ENCODE measurements at places on chromosomes 11 and 22. TPM values are rescaled to one million over a fixed set of nuclear protein-coding genes. Genes with fewer than 3 reads are reported as not detected.

DNA sequence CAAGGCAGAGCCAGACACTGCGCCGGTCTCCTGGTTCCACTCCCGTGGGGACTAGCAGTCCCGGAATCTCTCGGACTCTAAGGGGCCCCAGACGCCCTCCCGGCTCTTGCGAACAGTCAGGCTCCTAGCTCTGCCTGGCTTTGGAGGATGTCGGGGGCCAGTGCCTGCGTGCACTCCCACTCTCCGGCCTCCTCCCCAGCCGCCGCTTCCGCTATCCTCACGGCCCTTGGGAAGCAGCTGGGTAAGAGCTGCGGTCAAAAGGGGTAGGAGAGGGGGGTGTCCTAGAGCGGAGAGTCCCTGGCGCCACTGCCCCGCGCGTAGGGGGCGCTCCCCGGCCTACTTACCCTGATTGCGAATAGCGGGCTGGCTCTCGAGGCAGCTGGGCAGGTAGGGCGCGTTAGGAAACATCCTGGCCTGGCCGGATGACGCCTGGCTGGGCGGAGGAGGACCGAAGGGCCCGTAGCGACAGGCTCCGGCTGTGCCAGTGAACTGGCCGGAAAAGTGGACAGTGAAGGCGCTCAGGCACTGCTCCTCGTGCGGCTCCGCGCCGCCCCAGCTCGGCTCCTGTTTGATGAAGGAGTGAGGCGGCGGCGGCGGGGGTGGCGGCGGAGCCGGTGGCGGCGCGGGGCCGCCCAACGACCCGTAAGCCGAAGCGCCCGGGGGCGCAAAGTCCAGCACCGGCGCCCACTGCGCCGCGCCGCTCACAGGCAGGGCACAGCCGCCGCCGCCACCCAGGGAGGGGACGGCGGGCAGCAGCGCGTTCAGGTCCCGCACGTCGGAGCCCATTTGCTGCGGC, 785 bp downstream of the WT1 start:
- no peak overlapping the region for H3K4me3 ChIP-seq
- H3K27ac ChIP-seq = no peak overlapping the region
- H3K27me3 ChIP-seq = peaks cover 11% of the 10 kb centered on the region
- no peaks in the 10 kb centered on the region for H3K4me1 ChIP-seq
- DNase-seq = no peak

GRCh38 chr22:50303515-50303847, 4.0 kb downstream of the PLXNB2 start:
- no peaks in the 10 kb centered on the region for H3K27me3 ChIP-seq
- no peak overlapping the region for H3K4me3 ChIP-seq
- H3K27ac ChIP-seq = no peak overlapping the region
- no peaks in the 10 kb centered on the region for H3K36me3 ChIP-seq

DNA sequence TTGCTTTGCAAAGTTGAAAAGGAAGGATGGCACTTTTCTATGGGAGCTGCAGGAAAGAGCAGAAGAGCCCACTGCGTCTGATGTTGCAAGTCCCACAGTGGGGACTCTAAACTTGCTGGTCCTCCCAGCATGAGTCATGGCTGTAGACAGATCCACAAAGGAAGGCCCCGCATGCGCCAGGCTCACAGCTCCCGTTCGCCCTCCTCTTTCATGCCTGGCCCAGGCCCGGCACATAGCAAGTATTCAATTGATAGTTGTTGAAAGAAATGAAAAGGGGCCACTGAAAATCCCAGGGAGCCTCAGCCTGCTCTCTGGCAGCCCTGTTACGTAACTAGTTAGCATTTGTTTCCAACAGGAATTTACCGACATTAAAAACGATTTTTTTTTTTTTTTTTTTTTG, 18.9 kb downstream of the AP1B1 start:
- H3K27me3 ChIP-seq = no peaks in the 10 kb centered on the region
- no peak for DNase-seq
- H3K4me1 ChIP-seq = no peaks in the 10 kb centered on the region
- H3K36me3 ChIP-seq = no peaks in the 10 kb centered on the region
- no peak overlapping the region for H3K4me3 ChIP-seq

The C1QTNF4 gene
- 1.2 TPM for total RNA-seq

- H3K4me1 ChIP-seq = no peaks in the 10 kb centered on the region
- H3K36me3 ChIP-seq = no peaks in the 10 kb centered on the region
- H3K27ac ChIP-seq = no peak overlapping the region
- H3K4me3 ChIP-seq = no peak overlapping the region
These were observed 60.2 kb upstream of the EMID1 start for GRCh38 chr22:29145321-29146072.

DNA sequence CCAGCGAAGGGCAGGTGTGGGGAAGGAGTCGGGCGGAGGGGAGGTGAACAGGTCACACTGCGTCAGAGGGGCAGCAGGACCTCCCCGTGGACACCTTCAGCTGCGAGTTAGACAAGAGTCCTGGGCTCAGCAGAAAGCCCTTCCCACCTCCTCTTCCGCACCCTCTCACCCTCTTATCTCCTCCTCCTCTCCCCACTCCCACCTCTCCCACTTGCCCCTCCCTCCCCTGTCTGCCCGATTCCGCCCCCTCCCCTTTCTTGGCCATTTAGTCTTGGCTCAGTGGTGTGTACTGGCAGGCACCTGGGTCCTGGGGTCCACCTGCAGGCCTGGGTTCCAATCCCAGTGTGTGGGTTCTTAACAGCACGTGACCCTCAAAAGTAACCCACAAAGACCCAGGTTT, 37.2 kb downstream of the CYTH4 start:
- H3K27me3 ChIP-seq = no peaks in the 10 kb centered on the region
- no peaks in the 10 kb centered on the region for H3K36me3 ChIP-seq
- H3K4me1 ChIP-seq = peaks cover 19% of the 10 kb centered on the region
- H3K27ac ChIP-seq = no peak overlapping the region
- H3K4me3 ChIP-seq = no peak overlapping the region
- no peak for DNase-seq

The PHF21B gene
- not detected for total RNA-seq

The CNGA4 gene
- 0.32 TPM for total RNA-seq

DNA sequence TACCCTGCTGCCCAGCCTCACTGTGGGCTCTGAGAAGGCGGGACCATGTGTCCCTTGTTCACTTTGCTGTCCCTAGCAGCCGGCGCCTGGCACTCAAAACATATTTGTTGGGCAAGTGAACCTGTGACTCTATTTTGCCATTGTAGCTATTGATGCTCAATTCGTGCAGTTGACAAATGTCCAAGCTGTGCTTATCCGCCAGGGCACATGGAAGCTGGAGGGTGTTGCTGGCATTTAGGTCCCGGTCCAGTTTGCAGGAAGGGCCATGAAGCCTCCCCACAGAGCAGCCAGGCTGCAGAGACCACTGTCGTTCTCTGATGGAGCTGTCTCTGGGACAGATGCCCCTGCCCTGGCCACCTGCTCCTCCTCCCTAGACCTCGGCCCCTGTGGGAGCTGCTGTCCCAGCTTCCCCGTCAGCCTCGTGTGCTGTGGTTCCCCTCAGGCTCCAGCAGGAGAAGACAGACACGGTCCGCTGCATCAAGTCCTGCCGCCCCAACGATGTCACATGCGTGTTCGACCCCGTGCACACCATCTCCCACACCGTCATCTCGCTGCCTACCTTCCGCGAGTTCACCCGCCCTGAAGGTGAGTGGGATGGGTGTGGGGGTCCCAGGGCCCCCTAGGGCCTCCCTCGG, 71.5 kb downstream of the FBLN1 start:
- H3K27me3 ChIP-seq = no peaks in the 10 kb centered on the region
- no peak for DNase-seq
- no peak overlapping the region for H3K4me3 ChIP-seq
- H3K4me1 ChIP-seq = no peaks in the 10 kb centered on the region
- H3K27ac ChIP-seq = no peak overlapping the region

The ARHGAP42 gene
- total RNA-seq = 0.05 TPM

DNA sequence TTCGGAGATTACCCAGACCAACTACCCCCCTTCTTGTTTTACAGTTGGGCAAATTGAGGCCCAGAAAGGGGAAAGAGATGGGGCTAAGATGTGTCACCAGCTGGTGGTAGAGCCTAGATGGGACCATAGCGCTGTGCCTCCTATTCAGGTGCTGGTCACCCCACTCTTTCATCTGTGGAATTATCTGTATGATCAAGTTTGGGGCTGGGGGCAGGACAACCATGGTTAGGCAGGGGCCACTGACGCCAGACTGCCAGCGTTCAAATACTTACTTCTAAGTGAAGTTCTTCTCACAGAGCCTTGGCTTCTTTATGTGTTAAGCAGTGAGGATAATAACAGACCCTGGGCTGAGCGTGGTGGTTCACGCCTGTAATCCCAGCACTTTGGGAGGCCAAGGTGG, 55.9 kb downstream of the IGLL1 start:
- peaks cover 5% of the 10 kb centered on the region for H3K4me1 ChIP-seq
- no peaks in the 10 kb centered on the region for H3K27me3 ChIP-seq
- DNase-seq = no peak
- H3K36me3 ChIP-seq = no peaks in the 10 kb centered on the region
- no peak overlapping the region for H3K27ac ChIP-seq
- H3K4me3 ChIP-seq = no peak overlapping the region

GRCh38 chr11:80562523-80563125, 1121.8 kb upstream of the TENM4 start:
- no peaks in the 10 kb centered on the region for H3K4me1 ChIP-seq
- no peaks in the 10 kb centered on the region for H3K27me3 ChIP-seq
- H3K27ac ChIP-seq = no peak overlapping the region
- H3K4me3 ChIP-seq = no peak overlapping the region

DNA sequence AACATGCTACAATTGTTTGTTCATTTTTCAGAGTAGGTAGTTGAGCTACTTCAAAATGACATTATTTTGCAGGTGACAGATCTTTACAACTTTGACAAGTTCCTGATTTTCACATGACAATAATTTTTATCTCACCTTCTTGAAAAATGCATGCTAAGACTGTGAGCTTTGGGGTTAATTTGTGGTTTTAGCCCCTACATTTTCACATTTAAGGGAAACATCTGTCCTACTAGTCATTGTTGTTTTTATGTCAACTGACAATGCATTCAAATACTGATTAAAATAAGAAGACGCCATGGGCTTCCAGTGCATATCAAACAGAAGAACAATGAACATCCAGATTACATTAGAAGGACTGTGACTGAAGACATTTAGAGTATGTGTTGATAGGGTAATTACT, 1470.8 kb upstream of the TENM4 start:
- no peaks in the 10 kb centered on the region for H3K27me3 ChIP-seq
- no peak overlapping the region for H3K4me3 ChIP-seq
- H3K27ac ChIP-seq = no peak overlapping the region
- no peaks in the 10 kb centered on the region for H3K36me3 ChIP-seq
- DNase-seq = no peak
- no peaks in the 10 kb centered on the region for H3K4me1 ChIP-seq

DNA sequence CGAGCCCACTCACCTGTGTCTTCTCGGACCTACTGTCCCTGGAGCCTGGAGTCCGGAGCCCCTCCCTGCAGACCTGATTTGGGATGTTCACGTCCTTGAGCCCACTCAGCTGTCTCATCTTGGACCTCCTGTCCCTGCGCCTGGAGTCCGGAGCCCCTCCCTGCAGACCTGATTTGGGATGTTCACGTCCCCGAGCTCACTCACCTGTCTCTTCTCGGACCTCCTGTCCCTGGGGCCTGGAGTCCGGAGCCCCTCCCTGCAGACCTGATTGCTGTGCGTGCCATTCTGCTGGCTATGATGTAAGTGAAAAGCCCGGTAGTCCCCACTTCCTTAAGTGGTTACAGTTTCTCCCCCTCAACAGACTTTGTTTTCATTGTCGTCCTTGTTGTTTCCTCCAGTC, 867.1 kb downstream of the BRD1 start:
- no peak overlapping the region for H3K27ac ChIP-seq
- H3K4me3 ChIP-seq = no peak overlapping the region
- no peaks in the 10 kb centered on the region for H3K36me3 ChIP-seq
- H3K4me1 ChIP-seq = no peaks in the 10 kb centered on the region

The OR52E2 gene
- not detected for total RNA-seq

- H3K27ac ChIP-seq = no peak overlapping the region
- no peaks in the 10 kb centered on the region for H3K4me1 ChIP-seq
- no peaks in the 10 kb centered on the region for H3K27me3 ChIP-seq
- no peak overlapping the region for H3K4me3 ChIP-seq
These were observed 524.5 kb downstream of the BRD1 start for GRCh38 chr22:49303061-49303735.

The HEPHL1 gene
- not detected for total RNA-seq

The TMEM184B gene
- total RNA-seq = 41.3 TPM

DNA sequence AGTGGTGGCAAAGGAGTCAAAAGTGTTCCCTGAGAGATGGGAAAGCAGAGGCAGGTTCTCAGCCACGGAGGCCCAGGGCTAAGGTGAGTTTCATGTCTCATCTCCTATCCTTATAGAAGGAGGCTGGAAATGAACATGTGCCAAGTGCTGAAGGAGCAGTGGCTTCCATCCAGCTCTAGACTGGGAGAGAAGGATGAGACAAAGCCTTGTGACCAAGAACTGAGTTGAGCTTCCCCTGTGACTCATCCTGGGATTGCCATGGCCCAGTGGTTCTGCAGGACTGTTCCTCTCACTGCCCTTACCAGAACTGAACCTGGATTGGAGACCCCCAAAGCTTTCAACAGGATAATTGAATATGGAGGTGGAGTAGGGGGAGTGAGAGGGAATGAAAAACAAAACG, 16.7 kb upstream of the OR9Q1 start:
- no peak overlapping the region for H3K27ac ChIP-seq
- H3K27me3 ChIP-seq = no peaks in the 10 kb centered on the region
- no peaks in the 10 kb centered on the region for H3K36me3 ChIP-seq
- DNase-seq = no peak
- H3K4me3 ChIP-seq = no peak overlapping the region
- H3K4me1 ChIP-seq = no peaks in the 10 kb centered on the region

- H3K27me3 ChIP-seq = peaks cover 4% of the 10 kb centered on the region
- H3K27ac ChIP-seq = no peak overlapping the region
- H3K4me3 ChIP-seq = peak overlapping the region; percentile 24
- H3K36me3 ChIP-seq = no peaks in the 10 kb centered on the region
- no peak for DNase-seq
These were observed 553 bp upstream of the LDLRAD3 start for GRCh38 chr11:35943309-35943708.

DNA sequence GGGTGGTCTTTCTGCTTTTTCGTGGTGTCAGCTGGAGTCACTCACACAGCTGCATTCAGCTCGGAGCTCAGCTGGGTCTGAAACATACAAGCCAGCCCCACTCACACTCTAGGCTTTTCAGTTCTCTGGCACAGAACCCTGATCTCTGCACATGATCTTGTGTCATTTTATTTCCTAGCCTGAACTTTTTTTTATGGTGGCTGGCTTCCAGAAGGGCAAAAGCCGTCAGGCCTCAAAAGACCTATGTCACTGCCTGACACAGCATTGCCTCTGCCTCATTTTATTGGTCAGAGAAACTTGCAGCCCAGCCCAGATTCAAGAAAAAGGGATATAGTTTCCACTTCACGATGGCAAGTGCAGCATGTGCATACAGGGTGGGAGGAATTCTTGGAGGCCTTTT, 117.8 kb downstream of the NTM start:
- H3K4me3 ChIP-seq = no peak overlapping the region
- no peaks in the 10 kb centered on the region for H3K4me1 ChIP-seq
- DNase-seq = no peak
- no peaks in the 10 kb centered on the region for H3K27me3 ChIP-seq
- H3K27ac ChIP-seq = no peak overlapping the region

DNA sequence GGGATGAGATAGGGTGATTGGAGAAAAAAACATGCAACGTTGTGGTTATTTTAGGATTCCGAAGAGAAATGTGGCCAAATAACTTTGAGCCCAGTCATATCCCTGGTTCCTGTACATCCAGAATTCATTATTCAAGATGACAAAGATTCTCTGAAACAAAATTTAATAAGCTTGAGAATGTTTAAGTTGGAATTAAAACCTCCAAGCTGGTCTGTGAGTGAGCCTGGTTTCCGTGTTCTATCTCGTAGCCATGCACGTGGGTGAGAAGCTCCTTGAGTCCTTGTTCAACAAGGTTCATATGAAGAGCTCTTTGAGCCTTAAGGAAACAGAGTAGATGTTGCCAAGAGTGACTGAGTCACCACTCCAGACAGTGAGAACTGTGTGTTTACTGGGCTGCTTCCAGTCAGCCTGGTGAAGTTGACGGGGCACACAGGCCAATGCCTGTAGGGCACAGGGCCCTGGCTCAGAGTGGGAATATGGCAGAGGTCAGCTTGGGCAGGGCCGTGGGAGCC, 206.5 kb downstream of the NAV2 start:
- no peak overlapping the region for H3K4me3 ChIP-seq
- no peak for DNase-seq

The MMP26 gene
- total RNA-seq = not detected
